Liver (tissue), 10 donors: ENCODE measurements at places on chromosomes 3 and 15.

- no peak for DNase-seq
Observed at GRCh38 chr3:46848271-46849044, 14.8 kb downstream of the MYL3 start.

GRCh38 chr3:141360888-141361598 is 7.3 kb upstream of the ZBTB38 start:
- DNase-seq = no peak

GRCh38 chr3:152615681-152616080 is 219.2 kb upstream of the P2RY1 start:
- no peak for DNase-seq

DNA sequence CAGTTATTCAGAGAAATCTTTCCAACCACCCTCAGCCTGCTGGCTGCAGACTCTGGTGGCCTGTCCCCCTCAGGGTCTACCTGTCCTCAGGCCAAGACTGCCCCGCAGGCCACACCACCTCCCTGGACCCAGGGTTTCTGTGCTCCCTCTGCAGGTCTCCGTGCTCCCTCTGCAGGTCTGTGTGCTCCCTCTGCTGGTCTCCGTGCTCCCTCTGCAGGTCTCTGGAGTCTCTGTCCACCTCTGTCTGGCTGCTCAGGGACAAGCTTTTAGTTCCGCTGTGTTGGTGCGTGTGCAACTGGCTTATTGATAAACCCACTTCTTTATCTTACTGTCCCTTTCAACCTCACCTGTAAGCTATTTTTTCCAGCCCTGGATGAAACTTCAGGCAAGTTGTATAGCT is 30.1 kb downstream of the BDH1 start:
- no peak for DNase-seq

DNA sequence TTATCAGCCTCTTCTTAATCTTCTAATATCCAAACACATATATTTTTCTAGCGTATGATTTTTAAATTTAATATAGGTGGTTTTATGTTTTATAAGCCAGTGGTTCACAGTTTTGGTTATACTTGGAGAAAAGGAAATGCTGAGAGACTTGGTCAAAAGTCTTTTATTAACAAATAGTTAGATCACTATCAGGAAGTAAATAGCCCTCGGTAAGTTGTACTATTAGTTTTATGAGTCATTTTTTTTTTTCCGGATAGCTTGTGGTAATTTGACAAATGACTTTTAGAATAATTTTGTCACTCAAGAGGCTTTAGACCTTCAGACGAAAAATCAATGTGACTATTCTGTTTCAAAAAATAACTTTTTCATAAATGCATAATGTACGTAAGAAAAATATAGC is 232.2 kb upstream of the ROBO1 start:
- DNase-seq = no peak

DNA sequence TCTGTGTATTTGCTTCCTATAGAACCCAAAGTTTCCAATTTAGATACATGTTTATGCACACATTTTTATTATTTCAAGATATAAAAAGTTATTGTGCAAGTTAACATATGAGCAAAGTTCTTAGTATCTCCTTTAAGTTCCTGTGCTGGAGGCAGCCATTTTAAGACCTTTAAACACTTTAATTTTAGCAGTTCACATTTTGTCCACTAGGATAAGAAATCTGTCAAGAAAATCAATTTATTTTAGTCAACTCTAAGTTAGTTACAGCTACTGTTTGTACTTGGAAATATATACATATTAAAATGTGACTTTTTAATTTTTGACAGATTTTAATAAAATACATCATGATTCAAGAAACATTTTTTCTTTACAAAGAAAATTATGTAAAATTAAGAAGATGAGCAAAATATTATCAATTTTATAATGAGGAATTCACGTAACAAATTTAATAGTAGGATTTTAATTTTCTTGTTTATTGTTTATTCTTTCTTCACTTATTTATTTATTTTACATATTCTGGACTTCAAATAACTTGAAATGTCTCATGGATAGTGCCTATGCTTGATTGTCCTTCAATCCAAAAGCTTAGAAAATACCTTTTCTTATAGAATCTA is 402.6 kb upstream of the GBE1 start:
- no peak for DNase-seq

DNA sequence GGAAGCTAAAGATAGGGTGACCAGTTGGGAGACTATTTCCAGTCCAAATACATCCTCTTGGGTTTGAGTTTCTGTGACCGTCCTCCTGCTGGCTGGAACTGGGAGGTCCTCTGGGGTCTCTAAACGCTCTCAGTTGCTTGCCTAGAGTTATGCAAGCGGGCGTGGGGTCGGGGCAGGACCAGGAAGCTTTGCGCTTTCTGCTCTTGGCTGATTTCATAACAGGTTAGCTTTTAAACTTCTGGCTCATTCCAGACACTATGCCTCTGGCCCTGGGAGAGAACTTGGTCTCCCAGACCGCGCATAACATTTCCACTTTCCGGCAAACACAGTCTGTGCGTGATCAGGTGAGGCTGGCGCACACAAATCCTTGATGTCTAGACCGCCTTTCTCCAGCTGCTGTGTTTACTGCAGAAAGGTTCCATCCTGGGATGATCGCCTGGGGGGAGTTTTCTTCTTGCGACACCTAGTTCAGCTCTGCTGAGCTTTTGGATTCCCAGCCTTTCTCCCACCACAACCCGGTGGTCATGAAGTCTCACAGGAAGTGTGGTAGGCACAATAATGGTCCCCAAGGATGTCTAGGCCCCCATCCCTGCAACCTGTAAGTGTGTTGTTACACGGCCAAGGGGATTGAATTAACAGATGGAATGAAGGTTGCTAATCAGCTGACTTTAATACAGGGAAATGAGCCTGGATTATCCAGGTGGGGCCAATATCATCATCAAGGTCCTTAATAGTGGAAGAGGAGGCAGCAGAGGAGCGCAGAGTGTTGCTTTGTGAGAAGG is 23.6 kb upstream of the CGNL1 start:
- peak; percentile 46 for DNase-seq

DNA sequence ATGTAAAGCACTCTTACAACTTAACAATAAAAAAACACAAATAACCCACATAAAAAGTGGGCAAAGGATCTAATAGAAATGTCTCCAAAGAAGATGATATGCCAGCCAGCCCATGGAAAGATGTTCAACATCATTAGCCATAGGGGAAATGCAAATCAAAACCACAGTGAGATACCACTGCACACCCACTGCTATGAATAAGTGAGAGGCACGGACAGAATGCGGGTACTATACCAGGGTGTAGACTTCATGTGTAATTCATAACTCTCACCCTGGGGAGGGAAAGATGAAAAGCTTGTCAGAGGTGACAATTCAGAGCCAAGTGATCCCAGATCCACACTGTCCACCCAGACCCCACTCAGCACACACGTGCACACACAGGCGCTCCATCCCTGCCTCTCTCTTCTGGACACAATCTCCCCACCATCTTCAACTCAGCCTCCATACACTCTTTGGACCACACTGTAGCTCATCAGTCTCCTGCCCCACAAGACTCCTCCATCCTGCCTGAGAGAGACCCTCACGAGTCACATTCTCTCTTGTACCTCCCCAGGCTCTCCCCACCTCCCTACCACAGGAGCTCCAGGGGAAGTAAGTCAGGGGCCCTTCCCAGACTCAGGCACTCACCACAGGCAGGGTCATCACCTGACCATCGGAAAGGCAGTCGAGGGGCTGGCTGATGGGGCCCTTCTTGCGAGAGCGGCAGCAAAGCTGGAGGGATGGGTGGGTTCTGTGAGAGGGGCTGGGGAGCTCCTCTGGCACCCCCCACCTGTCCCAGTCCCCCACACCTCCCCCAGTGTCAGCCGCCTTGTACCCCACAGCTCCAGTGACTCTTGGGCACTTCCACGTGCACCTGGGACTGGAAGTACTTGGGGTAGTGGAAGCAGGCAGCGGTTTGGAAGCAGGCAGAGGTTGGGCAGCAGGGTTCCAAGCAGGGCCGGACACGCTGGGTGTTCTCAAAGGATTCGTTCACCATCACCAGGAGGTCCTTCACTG is 21.3 kb downstream of the PLA2G4E start:
- no peak for DNase-seq

DNA sequence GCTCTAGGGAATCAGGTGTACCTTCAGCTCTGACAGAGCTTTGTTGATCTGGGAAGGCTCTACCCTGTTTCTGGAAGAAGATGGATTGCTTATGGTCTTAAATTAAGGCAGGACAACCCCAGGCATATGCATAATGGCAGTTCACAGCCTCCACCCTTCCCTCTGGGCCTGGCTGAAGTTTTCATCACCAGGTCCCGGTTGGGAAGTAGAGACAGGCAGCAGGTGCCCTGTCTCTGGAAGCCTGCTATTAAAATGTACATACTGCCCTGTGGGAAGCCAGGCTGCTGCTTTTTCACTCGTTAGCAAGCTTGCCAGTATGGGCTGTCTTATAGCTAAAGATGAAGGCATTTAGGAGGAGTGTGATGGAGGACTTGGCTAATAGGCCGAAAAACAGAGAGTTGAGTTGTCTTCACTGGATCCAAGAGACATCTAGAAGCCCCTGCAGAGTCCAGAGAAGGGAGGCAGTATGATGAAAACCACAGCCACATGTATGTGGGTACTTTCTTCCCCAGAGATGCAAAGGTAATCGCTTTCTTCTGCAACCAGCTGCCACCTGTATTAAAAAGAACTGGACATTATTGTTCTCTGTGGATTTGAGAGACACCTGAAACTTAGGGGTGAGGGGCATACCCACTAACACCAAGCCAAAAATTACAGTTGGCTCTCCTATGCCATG is 34.4 kb downstream of the ABHD2 start:
- DNase-seq = no peak

DNA sequence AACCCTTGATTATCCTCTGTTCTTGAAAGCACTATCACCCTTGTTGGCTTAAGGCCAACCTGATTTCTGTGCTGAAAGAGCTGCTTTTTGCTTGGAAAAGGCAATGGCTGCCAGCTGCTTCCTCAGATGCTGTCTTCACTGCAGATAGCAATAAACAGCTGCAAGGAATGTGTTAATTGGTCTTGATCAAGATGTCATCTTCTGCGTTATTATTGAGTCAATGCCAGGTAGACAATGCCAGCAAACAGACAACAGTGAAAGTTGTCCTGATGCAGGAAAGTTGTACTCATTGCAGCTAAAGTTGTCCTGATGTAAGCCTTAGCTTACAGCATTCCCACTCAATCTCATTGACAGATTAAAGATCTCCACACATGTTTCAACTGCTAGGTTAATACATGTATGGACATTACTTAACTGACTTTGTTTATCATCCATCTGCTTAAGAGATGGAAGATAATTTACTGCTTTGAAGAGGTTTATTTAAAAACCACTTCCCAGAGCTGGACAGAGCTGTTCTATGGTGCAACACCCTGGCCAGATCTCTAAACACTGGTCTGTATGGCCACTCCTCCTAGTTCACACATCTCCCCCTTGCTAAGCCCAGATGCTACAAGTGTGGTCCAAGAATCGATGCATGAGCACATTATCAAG is 251.0 kb upstream of the MCTP2 start:
- DNase-seq = no peak

DNA sequence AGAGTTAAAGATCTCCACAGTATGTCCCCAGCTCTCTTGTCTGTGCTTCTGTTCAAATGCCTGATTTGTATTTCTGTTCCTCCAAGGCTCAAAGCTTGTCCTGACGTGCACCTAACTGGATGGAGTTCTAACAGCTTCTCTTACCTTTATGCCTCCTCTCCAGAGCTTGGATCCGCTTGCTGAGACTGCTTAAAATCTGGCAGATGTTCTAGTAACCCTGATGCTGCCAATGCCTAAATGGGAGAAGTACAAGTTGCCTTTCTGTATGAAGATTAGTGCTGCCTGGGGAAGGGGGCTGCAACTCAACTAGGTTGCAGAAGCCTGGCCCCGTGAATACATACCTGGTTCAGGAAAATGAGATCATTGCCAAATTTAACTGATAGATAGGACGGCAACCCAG is 354.5 kb upstream of the KCNMB2 start:
- no peak for DNase-seq

- no peak for DNase-seq
Observed at GRCh38 chr15:90231028-90232017, 2.4 kb downstream of the CIB1 start.

DNA sequence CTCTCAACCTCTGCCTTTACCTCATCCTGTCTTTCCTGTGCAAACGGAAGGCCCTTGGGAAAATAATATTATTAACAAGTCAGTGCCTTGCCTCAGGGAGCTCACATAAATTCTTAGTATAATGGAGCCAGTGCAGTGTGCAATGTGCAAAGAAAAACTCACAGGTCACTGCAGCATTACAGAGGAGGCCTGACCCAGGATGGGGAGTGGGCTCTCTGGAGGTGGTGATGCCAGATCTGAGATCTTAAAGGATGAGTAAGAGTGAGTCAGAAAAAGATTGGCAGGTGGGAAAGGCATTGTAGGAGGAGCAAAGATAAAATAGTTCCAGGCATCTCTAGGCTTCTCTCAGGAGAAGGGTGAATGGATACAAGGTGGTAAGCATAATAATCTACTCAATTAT is 185.6 kb upstream of the ADAMTS9 start:
- DNase-seq = no peak

DNA sequence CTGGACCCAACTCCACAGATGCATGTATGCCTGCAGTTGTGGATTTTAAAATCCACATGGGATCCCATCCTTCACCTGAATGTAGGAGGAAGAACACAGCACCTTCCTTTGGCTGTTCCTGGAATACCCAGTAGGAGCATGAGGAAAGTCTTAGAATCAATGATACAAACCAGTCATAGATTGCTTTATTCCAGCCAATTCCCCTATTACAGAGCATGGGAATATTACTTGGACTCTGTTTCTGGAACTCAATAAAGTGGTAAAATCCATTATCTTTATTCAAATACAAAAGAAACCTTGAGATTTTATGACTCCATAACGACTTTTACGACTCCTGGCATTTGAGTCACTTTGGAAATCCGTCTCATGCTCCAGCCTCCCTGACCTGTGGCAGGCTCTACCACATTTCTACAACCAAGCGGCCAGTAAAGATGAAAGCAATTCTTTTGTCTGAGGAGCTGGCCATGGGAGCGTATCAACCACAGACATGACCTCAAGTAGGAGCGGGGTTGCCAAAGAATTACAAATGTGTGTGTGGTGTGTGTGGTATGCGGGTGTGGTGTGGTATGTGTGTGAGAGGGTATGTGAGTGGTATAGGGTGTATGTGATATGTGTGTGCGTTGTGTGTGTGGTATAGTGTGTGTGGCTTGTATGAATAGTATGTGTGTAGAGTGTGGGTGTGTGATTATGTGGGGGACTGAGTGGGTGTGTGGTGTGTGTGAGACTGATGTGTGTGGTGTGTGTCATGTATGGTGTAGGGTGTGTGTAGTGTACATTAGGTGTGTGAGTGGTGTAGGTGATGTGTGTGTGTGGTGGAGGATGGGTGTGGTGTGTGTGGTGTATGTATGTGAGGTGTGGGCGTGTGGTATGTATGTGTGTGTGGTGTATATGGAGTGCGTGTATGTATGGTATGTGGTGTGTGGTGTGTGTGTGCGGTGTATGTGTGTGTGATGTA is 40.0 kb downstream of the ARRDC4 start:
- DNase-seq = no peak

- DNase-seq = no peak
Observed at GRCh38 chr3:39065197-39065596, 13.4 kb downstream of the WDR48 start.

- DNase-seq = no peak
Observed at GRCh38 chr3:63933459-63933858, 21.3 kb upstream of the SCAANT1 start.

- DNase-seq = no peak
Observed at GRCh38 chr3:135261916-135262315, 466.9 kb downstream of the EPHB1 start.
